HS-5 (cell line): ENCODE measurements at places on chromosomes 1 and 21.

DNA sequence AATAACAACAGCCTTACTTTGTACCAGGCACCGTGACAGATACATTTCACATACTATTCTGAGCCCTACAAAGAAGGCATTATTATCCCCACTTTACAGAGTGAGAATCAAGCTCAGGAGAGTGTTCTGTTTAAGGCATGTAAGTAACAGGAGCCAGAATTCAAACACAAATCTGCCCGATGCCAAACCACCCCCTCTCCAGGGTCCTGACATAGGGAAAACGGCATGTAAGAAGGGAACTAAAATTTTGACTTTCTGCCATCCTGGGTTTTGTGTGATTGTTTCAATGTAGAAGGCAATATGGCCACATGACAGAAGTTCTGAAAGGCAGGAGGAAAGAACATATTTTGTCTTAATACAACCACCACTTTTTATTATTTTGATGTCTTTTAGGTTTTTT, 5.5 kb downstream of the FUCA1 start:
- DNase-seq: no peak

DNA sequence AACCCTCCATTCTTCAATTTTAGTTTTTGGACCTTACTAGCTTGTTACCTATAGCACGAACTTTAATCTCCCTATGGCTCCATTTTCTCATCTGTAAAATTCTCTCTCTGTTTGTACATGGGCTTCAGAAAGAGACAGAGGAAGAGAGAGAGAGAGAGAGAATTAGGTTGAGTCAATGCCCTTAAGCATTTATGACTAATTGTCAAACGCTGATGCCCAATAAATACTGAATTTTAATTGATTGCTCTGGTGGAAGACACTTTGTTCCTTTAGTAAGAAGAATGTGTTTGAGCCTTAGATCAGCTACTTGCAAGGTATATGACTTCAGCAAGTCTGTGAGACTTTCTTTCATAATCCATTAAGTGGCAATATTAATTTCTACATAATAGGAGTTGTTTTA, 743.1 kb upstream of the ADGRL4 start:
- DNase-seq: no peak

GRCh38 chr21:26140164-26140579, 30.4 kb downstream of the APP start:
- DNase-seq: peak; percentile 86

DNA sequence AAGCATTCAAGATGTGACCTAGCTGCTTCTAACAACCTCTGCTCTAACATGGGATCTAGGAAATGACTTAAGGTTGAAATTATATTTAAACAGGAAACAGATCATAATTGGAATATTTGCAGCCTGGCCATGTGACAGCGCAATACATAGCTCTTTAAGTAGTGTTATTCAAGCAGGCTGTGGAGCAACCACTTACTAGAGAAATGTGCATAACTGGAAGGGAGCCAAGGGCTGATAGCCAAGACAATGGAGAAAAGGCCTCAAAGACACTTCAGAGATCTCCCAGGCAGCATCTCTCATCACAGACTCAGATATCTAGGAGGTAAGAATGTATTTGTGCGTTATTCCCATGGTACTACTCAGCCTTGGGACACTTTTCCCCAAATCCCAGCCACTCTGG, 823.0 kb upstream of the PRMT6 start:
- DNase-seq: no peak

DNA sequence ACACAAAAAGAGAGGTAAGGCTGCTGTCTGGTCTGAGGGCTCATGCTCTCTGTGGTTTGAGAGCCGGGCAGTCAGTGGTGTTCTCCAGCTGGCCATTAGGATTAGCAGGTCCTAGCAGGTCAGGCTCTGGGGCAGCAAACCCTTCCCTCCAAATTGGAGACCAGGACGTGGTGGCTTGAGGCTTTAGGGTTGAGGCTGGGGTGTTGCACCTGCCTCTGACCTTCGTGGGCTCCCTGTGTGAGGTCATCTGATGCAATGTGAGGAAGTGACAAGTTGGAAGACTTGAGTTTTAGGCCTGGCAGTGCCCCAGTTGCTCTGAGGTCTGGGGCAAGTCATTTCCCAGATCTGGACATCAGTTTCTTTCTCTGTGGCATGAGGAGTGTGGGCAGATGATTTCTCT, 24.4 kb downstream of the SZRD1 start:
- DNase-seq: no peak

DNA sequence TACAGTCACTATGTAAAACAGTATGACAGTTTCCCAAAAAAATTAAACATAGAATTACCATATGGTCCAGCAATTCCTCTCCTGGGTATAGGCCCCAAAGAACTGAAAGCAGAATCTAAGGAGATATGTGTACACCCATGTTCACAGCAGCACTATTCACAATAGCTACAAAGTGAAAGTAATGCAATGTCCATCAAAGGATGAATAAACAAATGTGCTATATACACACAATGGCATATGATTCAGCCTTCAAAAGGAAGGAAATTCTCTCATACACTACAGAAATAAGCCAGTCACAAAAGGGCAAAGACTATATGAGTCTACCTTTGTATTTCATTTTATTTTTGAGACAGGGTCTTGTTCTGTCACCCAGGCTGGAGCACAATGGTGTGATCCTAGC, 120.4 kb downstream of the TOMM20 start:
- DNase-seq: no peak

GRCh38 chr1:111801071-111801850, 45.6 kb downstream of the DDX20 start:
- no peak for DNase-seq

DNA sequence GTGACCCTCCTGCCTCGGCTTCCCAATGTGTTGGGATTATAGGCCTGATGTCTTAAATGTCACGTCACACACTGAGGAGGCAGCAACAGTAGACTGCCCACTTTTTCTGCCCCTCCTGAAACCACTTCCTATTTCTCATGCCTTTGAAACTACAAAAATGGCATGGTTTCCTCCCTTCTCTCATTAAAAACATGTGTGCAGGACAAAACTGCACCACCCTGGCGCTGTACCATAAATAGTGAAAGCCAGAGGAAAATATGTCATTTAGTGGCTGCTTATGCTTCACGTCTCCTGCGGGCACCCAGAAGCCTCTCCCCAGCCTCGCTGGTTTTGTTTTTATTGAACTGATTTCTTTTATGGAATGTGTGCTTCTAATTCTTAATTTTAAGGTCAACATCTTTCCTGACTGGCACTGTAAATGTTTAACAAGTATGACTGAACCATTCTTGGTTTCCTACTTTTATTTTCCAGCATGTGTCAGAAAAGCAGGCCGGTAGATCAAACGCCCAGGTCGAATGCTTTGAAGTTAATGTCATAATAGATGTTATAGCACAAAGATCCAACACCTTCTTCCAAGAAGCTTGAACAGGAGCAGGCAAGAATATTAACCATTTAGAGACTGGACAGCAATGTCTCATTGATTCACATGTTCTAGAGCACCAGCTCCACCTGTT, 59.6 kb upstream of the C1orf87 start:
- DNase-seq: peak; percentile 94

- no peak for DNase-seq
These were observed 2.8 kb downstream of the VPS72 start for GRCh38 chr1:151187205-151187604.

DNA sequence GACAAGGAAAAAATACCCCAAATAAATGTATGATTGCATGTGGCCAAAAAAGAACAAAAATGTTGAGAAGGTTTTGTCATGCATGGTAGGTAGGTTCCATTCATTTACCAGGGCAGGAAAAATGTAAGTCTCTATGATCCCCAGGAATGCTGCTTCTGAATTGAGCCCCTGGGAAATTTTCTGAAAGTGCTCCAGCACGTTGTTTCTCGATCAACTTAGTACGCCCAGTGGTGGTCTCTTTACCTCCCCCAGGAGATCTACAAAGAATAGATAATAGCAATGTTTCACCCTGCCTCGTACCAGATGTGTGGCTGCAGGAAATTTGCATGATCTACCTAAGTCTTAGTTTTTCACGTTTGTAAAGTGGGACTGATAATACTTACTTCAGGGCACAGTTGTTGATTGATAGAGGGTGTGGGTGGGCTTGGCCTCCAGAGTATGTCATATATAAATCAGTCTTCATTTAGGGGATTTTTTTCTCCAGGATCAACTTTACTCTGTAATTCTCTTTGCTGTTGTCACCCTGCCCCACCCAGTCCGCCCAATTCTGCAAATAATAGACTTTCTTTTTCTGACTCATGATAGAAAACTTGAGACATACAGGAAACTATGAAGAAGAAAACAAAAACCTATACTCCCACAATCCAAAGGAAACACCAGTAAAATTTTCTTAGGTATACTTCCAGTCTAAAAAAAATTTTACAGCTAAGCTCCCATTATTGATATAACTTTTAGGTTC, 462.0 kb upstream of the RUNX1 start:
- DNase-seq: no peak

DNA sequence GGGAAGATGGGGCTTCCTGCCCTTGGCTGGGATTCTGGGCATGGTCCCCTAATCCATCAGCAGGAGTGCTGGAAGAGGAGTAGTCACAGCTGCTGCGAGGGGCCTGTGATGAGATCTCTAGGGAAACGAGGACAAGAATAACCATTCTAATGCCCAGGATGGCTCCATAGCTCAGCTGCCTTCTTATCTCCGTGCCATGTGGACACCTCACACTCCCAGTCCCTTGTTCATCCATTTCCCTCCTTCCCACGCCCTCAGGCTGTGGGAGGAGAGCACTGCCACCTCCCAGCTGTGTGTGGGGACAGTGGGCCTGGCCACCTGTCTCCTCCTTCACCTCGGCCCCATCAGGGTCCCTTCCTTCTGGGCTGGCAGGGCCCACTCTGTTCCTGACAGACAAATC, 16.1 kb upstream of the ETV3 start:
- no peak for DNase-seq

DNA sequence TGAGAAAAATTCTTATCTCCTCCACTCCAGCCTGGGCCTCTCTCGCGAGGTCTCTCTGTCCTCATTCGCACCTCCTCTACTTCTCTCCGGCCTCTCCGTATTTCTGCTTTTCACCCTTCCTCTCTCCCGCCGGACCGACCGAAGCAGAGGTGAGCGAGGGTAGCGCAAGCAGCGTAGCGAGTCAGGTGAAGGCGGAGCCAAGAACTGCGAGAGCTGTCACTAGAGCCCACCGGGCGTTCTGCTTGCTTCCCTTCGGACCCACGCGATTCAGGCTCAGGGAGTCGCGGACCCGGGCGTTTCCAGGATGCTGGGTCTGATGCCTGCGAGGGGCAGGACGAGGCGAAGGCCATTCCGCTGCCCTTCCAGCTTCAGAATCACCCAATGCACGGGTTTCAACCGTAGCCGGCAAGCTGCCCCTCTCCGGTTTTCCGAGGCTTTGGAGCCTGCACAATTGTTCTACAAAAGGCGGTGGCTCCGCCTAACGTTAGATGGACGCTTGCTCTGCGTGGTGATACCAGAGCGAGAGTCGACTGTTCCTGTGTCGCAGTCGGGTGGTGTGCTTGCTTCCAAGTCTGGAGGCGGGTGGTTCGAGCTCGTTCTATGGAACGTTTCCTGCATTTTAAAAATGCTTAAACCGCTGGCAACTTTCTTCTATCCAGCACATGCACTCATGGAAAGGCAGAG, 310.2 kb downstream of the FAM72C start:
- no peak for DNase-seq

- DNase-seq: no peak
These were observed 6.3 kb downstream of the APP start for GRCh38 chr21:26164311-26164710.
